ENCODE measurements at places on chromosomes 16 and 17.

- DNase-seq = peak; percentile 39
Measured at GRCh38 chr17:2906901-2907300, 110.7 kb downstream of the RAP1GAP2 start.

DNA sequence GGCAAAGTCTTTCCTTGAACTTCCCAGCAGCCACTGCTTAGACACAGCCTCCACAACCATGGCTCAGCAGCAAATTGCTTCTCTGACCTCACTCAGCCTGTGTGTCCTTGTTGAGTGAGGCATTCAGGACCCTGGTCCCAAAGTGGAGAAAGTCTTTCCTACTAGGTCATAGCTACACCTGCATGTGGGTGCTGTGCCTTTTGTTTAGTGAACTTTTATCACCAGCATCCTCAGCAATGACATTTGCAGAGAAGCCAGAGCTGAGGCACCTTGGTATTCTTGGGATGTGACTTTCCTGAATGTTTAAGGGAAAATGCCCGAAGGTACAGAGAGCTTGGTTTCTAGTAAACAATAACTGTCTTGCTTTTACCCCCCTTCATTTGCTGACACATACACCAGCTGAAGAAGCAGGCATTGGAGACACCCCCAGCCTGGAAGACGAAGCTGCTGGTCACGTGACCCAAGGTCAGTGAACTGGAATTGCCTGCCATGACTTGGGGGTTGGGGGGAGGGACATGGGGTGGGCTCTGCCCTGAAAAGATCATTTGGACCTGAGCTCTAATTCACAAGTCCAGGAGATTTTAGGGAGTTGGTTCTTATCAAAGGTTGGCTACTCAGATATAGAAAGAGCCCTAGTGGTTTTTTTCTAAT lies 20.9 kb upstream of the STH start:
- no peak for DNase-seq

GRCh38 chr17:30599428-30600059 lies 122.3 kb downstream of the GOSR1 start:
- no peak for DNase-seq

DNA sequence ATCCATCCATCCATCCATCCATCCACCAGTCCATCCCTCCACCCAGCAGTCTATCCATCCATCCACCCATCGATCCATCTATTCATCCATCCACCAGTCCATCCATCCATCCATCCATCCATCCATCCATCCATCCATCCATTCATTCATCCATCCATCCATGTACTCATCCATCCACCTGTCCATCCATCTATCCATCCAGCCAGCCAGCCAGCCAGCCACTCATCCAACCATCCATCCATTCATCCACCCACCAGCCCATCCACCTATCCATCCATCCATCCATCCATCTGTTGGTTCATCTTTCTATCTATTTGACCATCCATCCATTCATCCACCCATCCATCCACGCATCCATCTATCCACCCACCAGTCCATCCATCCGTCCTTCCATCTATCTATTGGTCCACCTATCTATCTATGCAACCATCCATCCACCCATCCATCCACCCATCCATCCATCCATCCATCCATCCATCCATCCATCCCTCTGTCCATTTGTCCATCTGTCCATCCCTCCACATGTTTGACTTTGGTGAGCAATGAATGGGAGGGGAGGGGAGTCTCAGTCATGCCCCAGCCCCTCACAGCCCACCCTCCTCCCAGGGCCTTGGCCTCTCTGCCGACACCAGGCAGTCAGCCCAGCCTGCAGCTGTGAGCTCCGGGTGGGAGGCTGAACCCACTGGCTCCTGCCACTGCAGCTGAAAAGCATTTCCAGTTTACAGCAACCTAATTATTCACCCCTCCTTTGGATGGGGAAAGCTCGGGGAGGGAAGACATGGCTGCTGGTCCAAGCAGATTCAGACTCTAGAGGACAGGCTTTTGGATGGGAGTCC lies 38.1 kb upstream of the SSTR5 start:
- no peak for DNase-seq

- no peak for DNase-seq
Measured at GRCh38 chr17:39618246-39618913, 8.4 kb upstream of the PPP1R1B start.

DNA sequence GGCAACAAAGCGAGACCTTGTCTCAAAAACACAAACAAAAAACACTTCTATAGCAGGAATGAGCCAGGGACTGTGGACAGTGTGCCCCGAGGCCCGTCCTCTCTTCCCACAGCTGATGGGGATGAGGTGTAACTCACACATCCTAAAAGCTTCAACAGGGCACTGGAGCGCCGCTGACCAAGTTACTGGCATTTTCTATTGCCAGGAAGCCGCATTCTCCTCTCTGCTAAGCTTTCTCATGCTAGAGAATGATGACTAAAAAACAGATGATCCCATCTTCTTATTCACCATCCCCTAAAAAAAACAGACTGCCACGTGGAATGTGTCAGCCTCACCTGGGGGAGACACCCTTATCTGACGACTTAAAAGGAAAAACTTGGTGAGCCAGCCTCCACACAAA lies 16.3 kb downstream of the CARHSP1 start:
- DNase-seq = no peak

DNA sequence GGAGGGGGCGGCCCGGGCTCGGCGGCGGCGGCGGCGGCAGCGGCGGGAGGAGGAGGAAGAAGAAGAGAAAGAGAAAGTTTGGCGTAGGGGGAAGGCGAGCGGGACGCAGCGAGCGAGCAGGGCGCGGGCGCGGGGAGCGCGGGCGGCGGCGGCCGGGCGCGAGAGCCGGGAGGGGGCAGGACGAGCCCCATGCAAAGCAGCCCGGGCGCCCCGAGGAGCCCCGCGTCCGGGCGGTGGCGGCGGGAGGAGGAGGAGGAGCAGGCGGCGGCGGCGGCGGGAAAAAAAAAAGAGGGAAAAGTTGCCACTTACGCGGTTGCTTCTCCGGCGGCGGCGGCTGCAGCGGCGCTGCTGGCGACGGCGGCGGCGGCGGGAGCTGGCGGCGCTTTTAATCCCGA lies 10.3 kb upstream of the ZFHX3 start:
- DNase-seq = no peak

- no peak for DNase-seq
Measured at GRCh38 chr16:50747207-50747956, 5.5 kb downstream of the CYLD start.

- DNase-seq = no peak
Measured at GRCh38 chr17:50949128-50949988, 83.2 kb upstream of the TOB1 start.

- no peak for DNase-seq
Measured at GRCh38 chr17:75622076-75622475, 11.2 kb upstream of the SMIM5 start.

DNA sequence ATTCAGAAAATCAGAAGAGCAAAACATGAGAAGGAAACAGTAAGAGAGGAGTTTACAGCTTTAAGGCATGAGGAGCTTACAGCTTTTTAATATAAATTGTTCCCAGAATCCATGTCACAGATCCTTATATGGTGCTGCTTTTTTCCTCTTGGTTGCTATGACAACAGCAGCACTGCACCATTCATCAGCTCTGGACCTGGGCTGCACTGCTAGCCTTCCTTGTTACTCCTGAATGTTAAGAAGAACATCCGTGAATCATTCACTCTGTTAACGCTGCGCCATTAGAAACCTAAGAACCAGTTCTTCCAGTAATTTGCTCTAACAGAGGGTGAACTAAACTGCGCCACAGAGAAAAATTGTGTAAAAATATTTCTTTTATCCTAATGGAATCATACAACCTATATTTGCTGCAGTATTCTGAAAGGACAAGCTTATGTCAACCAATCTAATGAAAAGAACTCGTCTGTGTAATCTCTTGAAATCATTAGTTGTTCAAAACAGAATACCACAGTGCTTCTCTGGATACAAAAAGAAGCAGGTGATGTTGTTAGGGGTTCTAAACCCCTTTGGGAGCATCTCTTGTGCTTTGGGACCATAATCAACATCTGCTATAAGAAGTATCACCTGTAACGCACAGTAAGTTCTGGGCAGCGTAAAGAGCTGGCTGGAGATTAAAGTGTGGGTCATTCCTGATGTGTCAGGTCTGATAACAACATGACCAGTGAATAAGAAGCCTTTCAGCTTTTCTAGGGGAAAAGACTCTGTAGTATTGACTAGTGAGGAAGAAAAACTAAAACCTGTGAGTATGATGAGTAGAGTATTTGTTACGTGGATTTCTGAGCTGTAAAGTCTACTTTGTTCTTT lies 151.2 kb downstream of the TANC2 start:
- DNase-seq = no peak

- DNase-seq = no peak
Measured at GRCh38 chr17:63960006-63960405, 12.7 kb downstream of the SCN4A start.

- no peak for DNase-seq
Measured at GRCh38 chr17:69462882-69463281, 48.4 kb downstream of the MAP2K6 start.

DNA sequence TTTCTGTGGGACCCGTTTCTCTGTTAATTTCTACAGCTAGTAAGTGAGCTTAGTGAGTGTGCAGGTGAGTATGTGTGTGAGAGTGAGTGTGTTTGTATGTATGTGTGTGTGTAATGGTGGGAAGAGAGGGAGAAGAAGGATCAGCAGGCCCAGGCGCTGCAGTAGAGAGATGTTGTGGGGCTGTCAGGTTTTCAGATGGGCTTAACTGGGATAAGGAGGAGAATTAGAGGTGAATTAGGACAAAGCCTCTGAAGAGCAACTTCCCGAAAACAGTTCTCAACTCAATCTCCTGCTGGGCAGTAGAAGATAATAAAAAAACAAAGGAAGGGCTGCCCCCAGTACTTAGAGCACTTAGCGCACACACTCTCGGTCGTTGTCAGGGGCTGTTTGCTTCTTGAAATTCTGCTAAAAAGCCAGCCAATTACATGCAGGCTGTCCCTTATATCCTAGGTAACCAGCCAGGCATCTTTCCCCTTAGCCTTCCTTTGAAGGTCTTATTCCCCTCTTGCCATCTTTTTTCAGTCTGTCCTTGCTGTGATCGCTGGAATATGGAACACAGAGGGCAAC lies 63.4 kb downstream of the CLEC16A start:
- DNase-seq = no peak

- DNase-seq = no peak
Measured at GRCh38 chr17:81049372-81049911, 14.5 kb downstream of the BAIAP2 start.

GRCh38 chr17:72687886-72688285 lies 404.6 kb downstream of the SLC39A11 start:
- no peak for DNase-seq

- no peak for DNase-seq
Measured at GRCh38 chr17:40720899-40721298, 17.3 kb upstream of the KRT24 start.

- no peak for DNase-seq
Measured at GRCh38 chr17:76151896-76152454, 10.9 kb upstream of the FOXJ1 start.

Data from stimulated activated CD4-positive, alpha-beta T cell treated with anti-CD3 and anti-CD28 coated beads, Interleukin-15, amount 100 ng/mL, for 48 hours (primary cell).